Thoracic aorta (tissue), 2 donors: ENCODE measurements at places on chromosomes 4 and X.
A peak's percentile ranks its signal among the peaks of the same experiment; 100 is the strongest.

DNA sequence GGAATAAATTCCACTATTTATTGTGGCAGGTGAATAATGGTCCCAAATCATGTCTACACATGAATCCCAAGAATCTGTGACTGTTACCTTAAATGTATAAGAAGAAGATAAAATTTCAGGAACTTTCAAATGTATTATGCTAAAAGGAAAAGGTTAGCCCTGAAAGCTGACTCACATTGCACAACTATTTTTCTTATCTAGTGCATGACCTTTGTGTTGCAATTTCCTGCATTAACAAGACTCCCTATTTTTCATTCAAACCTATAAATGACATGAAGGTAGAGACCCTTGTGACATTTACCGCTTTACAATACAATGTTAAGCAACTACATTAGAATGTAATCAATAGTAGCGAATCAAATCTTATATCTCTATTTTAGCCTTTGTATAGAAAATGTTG, 36.7 kb downstream of the UBQLN2 start:
- no peak overlapping the region for H3K27ac ChIP-seq
- no peaks in the 10 kb centered on the region for H3K4me1 ChIP-seq
- H3K27me3 ChIP-seq, result no peaks in the 10 kb centered on the region
- DNase-seq, result no peak

- H3K27me3 ChIP-seq, result no peaks in the 10 kb centered on the region
- no peaks in the 10 kb centered on the region for H3K4me1 ChIP-seq
- H3K36me3 ChIP-seq, result no peaks in the 10 kb centered on the region
- H3K27ac ChIP-seq, result no peak overlapping the region
- no peak overlapping the region for H3K4me3 ChIP-seq
Observed at GRCh38 chrX:4754878-4755604, 1041.6 kb upstream of the PRKX start.

DNA sequence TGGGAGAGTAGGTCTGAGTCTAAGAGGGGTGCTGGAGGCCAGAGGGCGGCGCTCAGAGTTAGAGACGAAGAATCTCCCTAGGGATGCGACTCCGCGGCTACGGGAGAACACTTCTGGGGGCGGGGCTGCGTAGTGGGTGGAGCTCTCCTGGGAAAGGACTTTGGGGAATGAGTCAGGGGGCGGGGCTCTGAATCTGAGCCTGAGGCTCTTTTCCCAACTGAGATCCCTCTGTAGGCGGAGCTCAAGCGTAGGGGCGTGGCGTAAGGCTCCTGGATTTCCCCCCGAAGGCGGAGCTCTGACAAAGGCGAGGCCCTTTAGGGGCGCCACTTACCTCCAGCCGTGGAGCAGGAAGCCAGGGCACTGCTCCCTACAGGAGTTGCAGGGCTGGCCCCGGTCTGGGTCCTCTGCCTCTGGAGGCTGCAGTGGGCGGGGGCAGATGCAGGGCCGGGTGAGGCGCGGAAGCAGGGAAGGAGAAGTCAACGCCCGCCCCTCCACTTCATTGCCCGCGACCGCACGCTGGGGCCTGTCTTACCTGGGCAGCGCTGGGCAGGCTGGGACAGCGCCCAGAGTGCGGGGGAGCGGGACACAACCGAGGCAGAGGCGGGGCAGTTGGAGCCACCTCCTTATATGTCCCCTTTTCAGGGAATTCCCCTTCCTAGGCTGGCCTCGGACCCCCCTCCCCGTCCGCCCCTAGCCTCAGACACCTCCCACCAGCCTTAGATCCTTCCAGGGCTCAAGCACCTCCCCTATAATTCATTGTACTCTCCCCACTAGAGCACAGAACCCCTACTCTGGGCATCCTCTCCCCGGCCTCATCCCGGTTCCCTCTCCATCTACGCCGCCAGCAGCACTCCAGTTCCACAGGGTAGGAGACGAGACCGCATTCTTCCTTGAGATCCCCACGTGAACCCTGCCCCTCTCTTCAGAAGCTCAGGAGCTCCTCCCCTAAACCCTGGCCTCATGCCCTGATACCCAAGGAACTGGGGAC, 1.6 kb downstream of the PRICKLE3 start:
- peak overlapping the region; percentile 75 for H3K4me3 ChIP-seq
- H3K36me3 ChIP-seq, result peaks cover 4% of the 10 kb centered on the region
- H3K27ac ChIP-seq, result peak overlapping the region; percentile 79

DNA sequence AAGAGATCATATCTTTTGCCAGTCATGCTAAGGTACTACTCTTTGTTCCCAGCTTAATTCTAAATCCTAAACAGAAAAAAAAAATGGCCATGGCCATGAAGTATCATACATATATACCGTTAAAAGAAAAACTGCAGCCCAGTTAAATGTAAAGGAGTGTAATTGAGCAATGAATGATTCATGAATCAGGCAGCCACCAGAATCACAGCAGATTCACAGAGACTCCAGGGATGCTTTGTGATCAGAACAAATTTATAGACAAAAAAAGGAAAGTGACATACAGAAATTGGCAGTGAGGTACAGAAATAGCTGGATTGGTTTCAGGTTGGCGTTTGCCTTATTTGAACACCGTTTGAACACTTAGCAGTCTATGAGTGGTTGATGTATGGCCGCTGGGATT, 42.1 kb upstream of the PDGFC start:
- H3K4me1 ChIP-seq, result no peaks in the 10 kb centered on the region
- H3K36me3 ChIP-seq, result no peaks in the 10 kb centered on the region
- no peaks in the 10 kb centered on the region for H3K27me3 ChIP-seq
- no peak overlapping the region for H3K4me3 ChIP-seq

DNA sequence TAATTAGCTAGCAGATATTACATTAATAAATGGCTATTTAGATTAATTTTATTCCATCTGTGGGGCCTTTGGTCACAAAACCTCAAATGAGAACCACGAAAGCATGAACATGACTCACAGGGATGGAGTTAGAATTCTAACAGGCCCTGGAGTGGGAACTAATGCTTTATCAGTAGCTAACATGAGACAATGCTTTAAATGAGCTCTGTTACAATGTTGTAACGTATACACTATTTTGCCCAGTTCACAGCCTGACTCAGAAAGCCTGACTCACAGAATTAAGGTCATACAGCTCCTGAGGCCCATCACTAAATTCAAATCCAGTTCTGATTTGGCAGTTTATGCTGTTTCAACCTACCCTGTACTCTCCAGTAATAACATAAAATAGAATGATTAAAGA, 23.2 kb downstream of the VEGFC start:
- H3K36me3 ChIP-seq, result no peaks in the 10 kb centered on the region
- no peak for DNase-seq
- no peaks in the 10 kb centered on the region for H3K27me3 ChIP-seq

DNA sequence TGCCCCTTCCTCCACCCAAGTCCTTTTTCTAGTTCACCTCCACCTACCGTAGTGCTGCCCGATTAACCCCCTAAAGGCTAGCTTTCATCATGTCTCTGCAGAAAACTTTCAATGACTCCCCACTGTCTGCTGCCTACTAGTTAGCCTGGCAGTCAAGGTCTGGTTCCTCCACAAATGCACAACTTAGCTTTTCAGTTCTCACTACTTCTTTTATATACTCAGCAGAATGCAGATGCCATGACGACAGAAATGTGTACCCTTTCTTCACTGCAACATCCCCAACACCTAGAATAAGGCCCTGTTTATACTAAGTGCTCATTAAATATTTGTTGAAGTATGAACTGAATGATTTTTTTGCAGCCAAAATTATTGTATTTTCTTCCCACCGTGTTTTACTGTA, 30.9 kb upstream of the RASGEF1B start:
- H3K4me3 ChIP-seq, result no peak overlapping the region
- H3K27ac ChIP-seq, result no peak overlapping the region
- no peaks in the 10 kb centered on the region for H3K4me1 ChIP-seq
- DNase-seq, result no peak
- no peaks in the 10 kb centered on the region for H3K27me3 ChIP-seq

DNA sequence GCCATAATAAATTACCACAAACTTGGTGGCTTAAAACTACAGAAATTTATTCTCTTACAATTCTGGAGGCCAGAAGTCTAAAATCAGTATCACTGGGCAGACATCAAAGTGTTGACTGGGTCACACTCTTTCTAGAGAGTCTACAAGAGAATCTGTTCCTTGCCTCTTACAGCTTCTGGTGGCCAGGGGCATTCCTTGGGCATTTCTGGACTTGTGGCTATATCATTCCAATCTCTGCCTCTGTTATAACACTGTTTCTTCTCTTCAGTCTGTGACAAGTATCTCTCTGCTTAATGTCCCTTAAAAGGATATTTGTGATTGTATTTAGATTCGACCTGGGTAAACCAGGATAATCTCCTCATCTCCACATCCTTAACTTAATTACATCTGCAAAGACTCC, 207.3 kb upstream of the DCAF8L1 start:
- H3K4me1 ChIP-seq, result no peaks in the 10 kb centered on the region
- DNase-seq, result no peak
- no peak overlapping the region for H3K27ac ChIP-seq

DNA sequence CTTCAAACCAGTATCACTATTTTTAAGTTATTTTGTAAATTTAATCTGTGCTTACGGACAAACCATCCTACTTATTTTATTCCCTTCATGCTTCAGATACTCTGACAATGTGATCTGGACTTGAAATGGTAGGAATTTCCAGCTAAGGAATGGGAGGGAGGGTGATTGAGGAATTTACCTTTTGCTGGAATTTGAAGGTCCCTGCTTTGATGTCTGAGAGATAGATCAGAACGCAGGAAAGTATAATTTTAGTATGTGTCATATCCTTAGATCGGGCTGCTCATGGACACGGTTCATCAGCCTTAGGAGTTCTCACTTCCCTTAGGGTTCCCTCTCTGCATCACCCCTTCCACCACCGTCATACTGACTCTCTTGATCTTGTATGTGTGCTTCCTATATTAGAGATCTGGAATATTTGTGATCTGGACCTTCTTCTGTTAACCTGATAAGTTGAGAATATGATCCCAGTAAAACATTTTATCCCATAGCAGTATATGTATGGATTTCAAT, 16.8 kb downstream of the OCRL start:
- DNase-seq, result no peak
- no peaks in the 10 kb centered on the region for H3K4me1 ChIP-seq
- no peak overlapping the region for H3K27ac ChIP-seq
- H3K4me3 ChIP-seq, result no peak overlapping the region
- H3K27me3 ChIP-seq, result no peaks in the 10 kb centered on the region

DNA sequence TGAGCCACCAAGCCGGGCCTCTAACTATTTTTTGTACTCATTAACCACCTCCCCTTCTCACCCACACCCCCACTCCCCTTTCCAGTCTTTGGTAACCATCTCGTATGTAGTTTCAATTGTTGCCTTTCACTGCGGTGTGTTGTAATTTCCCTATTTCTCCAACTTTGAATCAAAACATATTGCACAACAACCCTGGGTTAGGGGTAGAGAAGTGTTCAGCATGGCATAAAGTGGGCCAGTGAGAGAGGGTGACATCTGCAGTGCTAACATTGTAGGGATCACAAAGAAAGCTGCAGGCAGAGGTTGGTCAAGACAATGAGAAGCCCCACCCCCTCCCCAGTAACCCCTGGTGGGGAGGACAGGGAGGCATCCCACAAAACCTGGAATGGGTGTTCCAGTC, 92.7 kb downstream of the SPATA18 start:
- no peak overlapping the region for H3K4me3 ChIP-seq
- no peak overlapping the region for H3K27ac ChIP-seq
- no peaks in the 10 kb centered on the region for H3K36me3 ChIP-seq
- DNase-seq, result no peak

DNA sequence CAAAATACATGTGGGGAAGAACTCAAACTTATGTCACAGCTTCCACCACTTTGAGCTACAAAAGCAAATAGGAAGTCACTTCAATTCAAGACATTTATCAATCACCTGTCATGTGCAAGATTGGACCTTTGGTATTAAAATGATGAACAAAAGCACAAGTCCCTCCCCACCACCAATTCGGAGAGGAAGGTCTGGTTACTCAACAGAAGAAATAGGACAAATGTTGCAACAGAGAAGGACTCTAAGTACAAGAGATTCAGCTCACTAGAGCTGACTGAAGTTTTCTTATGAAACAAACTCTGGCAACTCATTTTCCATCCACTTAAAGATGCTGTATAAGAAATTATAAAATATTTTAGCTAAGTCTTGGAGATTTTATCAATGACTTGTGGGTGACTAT, 16.0 kb upstream of the MMRN1 start:
- no peak overlapping the region for H3K27ac ChIP-seq
- no peaks in the 10 kb centered on the region for H3K4me1 ChIP-seq
- no peak for DNase-seq
- no peak overlapping the region for H3K4me3 ChIP-seq
- H3K36me3 ChIP-seq, result no peaks in the 10 kb centered on the region

- no peaks in the 10 kb centered on the region for H3K27me3 ChIP-seq
- H3K27ac ChIP-seq, result peak overlapping the region; percentile 56
- H3K36me3 ChIP-seq, result no peaks in the 10 kb centered on the region
Observed at GRCh38 chr4:26206339-26206738, 114.5 kb upstream of the RBPJ start.

DNA sequence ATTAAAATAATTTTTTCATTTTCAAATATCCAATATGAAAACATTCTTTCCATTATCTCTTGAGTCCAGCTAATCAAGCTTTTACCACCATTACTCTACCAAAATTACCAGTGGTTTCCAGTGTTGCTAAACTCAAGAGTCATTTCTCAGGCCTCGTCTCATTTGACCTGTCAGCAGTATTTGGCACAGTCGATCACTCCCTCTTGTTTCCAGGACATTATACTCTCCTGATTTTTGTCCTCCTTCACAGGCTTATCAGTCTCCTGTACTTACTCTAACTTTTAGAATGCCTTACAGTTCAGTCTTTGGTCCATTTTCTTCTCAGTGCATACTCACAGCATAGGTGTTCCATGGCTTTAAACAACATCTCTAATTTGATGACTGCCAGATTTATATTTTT, 11.6 kb downstream of the USP38 start:
- peaks cover 41% of the 10 kb centered on the region for H3K36me3 ChIP-seq
- H3K27me3 ChIP-seq, result no peaks in the 10 kb centered on the region
- peaks cover 7% of the 10 kb centered on the region for H3K4me1 ChIP-seq
- no peak for DNase-seq
- no peak overlapping the region for H3K27ac ChIP-seq

GRCh38 chr4:141713185-141713584, 76.8 kb downstream of the IL15 start:
- no peak overlapping the region for H3K27ac ChIP-seq
- DNase-seq, result no peak
- no peaks in the 10 kb centered on the region for H3K36me3 ChIP-seq
- H3K4me3 ChIP-seq, result no peak overlapping the region

DNA sequence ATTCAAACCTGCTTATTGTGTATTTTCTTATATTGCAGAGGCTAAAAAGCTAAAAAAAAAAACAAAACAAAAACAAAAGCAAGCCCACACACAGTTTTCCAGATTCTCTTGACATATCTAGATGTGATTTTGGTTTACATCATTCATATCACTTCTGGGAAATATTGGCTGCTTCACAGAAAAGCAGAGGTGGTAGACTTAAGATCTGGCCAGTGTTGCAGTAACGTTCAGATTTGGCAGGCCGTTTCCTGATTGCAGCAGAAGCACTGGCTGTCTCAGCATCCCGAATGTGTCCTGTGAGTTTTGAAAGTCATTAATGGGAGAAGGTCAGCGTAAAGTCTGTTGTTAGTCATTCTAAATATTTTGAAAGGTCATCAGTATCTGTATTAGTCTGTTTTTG, 2062.0 kb downstream of the ARAP2 start:
- no peak overlapping the region for H3K27ac ChIP-seq
- H3K4me3 ChIP-seq, result no peak overlapping the region
- no peaks in the 10 kb centered on the region for H3K27me3 ChIP-seq
- H3K36me3 ChIP-seq, result no peaks in the 10 kb centered on the region
- no peaks in the 10 kb centered on the region for H3K4me1 ChIP-seq

- no peaks in the 10 kb centered on the region for H3K27me3 ChIP-seq
- no peaks in the 10 kb centered on the region for H3K36me3 ChIP-seq
- no peak overlapping the region for H3K27ac ChIP-seq
- H3K4me1 ChIP-seq, result no peaks in the 10 kb centered on the region
Observed at GRCh38 chrX:124216396-124217115, 115.9 kb upstream of the TEX13D start.

- H3K27ac ChIP-seq, result peak within 1 kb of the TSS; percentile 69
- no peaks in the 10 kb centered on the region for H3K36me3 ChIP-seq
- peak within 1 kb of the TSS; percentile 77 for H3K4me3 ChIP-seq
- no peaks in the 10 kb centered on the region for H3K27me3 ChIP-seq
Observed at GRCh38 chrX:50813843-50814661, at the start of gene SHROOM4. SHROOM4 (minus strand) TSS chrX:50814194; CDS start chrX:50814018, 176 bp downstream.
